ENCODE measurements at places on chromosomes 12 and 14.

DNA sequence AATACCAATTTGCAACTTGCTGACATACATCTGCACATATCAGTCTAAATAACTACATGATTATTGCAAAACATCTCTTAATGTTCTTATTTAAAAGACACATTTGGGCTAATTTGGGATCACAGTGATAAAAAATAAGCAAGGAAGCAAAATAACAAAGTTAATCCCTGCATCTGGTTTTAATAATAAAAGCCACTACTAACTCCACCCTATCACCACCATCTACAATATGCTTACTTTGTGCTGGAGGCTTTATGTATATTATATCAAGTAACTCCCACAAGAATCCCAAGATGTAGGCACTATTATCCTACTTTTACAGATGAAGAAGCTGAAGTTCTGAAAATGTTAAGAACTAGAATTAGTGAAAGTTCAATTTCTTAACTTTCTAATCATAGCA lies 45.7 kb downstream of the TAOK3 start:
- H3K4me1 ChIP-seq, result peaks cover 5% of the 10 kb centered on the region
- no peaks in the 10 kb centered on the region for H3K36me3 ChIP-seq
- H3K4me3 ChIP-seq, result no peak overlapping the region
- no peak overlapping the region for H3K27ac ChIP-seq
- H3K27me3 ChIP-seq, result no peaks in the 10 kb centered on the region

GRCh38 chr12:2320841-2321240 lies 268.1 kb downstream of the CACNA1C start:
- H3K27ac ChIP-seq, result no peak overlapping the region
- no peaks in the 10 kb centered on the region for H3K36me3 ChIP-seq

DNA sequence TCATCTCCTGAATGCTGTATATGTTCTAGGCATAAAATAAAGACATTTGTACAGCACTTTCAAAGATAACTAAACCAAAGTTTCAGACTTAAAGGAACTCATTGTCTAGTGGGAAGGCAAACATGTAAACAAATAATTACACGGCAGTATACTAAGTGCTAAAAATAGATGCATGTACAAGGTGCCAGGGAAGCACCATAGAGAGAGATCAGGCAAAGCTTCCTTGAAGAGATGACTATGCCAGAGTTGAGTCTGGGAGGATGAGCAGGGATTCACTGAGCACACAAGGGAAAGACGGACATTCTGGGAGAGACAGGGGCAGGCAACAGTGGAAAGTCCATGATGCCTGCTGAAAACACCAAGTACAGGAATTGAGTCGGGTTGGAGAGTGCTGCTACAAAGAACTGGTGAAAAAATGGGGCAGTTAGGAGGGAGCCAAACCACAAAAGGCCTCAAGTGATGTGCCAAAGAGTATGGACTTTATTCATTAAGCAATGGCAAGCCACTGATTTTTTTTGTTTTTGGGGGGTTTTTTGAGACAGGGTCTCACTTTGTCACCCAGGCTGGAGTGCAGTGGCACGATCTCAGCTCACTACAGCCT lies 26.8 kb downstream of the ANKS1B start:
- H3K27ac ChIP-seq, result no peak overlapping the region
- no peak for DNase-seq
- no peak overlapping the region for H3K4me3 ChIP-seq
- H3K27me3 ChIP-seq, result no peaks in the 10 kb centered on the region
- H3K36me3 ChIP-seq, result no peaks in the 10 kb centered on the region

DNA sequence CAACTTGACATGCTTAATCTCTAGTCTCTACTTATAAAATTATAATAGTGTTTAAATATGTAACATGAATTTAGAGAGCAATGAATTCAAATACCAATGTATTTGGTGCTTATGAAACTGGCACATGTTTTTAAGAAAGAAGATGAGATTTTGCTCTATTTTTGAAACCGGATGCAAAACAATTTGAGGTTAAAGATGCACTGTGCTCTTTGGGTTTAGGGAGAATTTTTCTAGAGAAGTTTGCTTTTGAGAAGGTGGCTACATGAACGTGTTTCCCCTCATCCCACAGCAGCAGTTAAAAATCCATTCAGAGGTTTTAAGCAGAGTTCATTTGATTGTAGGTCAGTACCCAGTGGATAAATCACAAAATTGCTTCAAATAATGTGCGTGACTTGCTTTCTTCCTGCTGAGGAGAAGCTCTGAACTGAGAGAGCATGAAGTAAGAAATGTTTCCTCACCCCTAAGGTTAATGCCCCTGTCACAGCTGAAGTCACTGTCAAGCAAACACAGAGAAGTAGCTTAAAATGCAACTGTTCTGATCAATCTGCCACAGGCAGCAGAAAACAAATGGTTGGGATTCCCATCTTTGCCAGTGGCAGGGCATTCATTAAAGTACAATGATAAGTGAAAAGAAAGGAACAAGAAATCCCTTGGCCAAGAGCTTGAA lies 241.9 kb upstream of the SYT1 start:
- DNase-seq, result no peak
- H3K4me1 ChIP-seq, result no peaks in the 10 kb centered on the region
- H3K27me3 ChIP-seq, result no peaks in the 10 kb centered on the region
- H3K4me3 ChIP-seq, result no peak overlapping the region
- no peak overlapping the region for H3K27ac ChIP-seq

DNA sequence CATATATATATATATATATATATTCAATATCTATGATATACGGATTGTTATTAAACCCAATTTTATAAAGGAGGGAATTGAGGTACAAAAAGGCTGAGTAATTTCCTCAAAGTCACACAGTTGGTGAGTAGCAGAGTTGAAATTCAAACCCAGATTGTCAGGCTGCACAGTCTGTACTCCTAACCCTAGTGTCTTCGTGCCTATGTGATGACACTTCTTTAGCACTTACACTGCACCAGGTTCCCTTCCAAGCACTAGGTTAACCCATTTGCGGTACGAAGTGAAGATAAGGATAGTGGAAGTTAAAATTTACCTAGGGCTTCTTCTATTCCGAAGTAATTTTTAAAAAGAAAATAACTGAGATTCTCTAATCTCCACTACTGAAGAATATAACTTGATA lies 125.1 kb upstream of the TSPAN8 start:
- no peak overlapping the region for H3K4me3 ChIP-seq
- H3K36me3 ChIP-seq, result no peaks in the 10 kb centered on the region
- no peaks in the 10 kb centered on the region for H3K27me3 ChIP-seq
- DNase-seq, result no peak
- no peaks in the 10 kb centered on the region for H3K4me1 ChIP-seq
- H3K27ac ChIP-seq, result no peak overlapping the region

DNA sequence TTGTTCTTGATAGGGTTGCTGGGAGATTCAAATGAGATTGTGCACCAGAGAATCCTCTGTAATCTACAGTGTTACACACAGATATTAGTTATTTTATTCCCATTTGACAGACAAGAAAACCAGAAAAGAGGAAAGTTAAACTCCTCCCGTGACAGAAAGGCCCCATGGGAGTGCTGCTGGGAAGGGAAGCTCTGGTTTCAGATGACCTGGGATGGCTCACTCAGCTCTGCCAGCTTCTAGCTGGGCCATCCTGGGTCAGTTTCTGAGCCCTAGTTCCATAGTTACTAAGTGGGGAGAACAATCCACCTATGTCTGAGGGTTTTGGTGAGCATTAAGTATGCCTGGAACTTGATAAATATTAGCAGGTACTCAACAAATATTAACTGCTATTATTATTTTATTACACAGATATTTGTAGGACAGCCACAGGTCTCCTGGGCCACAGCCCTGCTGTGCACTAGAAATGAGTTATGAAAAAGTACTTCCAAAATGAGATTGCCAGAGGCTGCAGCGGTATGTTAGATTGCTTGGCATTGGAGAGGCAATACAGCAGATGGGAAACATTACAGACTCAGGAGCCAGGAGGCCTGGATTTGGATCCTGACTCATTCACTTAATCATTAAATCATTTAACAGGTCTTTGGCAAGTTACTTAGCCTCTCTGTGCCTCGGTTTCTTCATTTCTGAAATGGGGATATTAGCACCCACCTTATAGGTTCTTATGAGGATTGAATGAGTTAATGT lies 47.1 kb upstream of the STON2 start:
- H3K27ac ChIP-seq, result no peak overlapping the region
- H3K27me3 ChIP-seq, result no peaks in the 10 kb centered on the region
- H3K36me3 ChIP-seq, result no peaks in the 10 kb centered on the region
- no peak overlapping the region for H3K4me3 ChIP-seq
- no peak for DNase-seq

- H3K27ac ChIP-seq, result no peak overlapping the region
- no peaks in the 10 kb centered on the region for H3K36me3 ChIP-seq
Observed at GRCh38 chr12:65817866-65818265, 6.4 kb upstream of the HMGA2 start.

DNA sequence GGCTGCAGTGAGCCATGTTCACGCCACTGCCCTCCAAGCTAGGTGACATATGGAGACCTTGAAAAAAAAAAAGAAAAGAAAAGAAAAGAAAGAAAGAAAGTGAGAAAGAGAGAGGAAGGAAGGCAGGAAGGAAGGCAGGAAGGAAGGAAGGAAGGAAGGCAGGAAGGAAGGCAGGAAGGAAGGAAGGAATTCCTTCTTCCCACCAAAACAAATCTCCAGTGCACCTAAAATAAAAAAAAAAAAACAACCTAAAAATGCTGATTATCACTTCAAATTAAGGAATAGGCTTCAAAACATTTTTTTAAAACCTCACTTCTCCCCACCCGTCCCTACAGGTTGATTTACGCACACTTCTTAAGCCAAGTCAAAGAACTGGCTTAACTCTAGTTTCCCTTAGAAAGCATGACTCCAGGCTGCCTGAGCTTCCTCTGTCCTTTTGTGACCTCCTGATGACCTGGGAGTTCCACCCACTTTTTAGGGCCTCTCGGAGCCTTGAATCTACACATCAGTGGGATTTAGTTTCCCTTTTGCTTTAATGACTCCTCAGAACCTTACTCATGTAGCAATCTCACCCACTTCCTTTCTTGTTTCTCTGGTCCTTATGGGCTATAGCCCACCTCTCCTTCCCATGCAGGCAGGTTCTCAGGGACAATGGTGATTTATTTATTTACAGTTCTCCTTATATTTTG lies 18.6 kb downstream of the DUSP6 start:
- no peak for DNase-seq
- no peak overlapping the region for H3K4me3 ChIP-seq
- H3K27me3 ChIP-seq, result no peaks in the 10 kb centered on the region

DNA sequence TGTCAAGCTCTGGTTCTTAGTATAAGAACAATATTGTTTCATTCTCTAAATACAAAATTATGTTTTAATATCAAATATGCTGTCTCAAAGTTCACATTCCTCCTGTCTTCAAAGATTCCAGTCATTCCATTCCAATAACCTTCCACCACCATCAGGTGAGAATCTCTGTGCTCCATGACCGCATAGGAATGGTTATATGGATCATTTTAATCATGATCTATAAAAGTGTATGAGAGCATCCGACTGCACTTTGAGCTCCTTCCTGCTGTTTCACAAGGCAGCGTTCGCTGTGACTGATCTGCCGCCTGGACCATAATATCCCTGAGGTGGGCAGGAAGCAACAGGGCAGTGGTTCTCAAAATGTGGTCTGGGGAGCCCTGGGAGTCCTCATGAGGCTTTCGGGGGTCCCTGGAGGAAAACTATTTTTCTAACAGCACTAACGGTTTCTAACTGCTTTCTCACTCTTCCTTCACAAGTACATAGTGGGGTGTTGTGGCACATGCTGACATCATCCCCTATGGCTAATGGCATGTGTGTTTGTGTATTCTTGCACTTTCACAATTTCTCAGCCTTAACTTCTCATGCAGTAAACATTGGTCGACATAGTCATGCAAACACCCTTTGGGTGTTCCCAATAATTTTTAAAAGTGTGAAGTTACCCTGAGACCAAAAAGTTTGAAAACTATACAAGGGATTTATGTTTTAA lies 137.4 kb downstream of the ANO2 start:
- H3K4me3 ChIP-seq, result no peak overlapping the region
- H3K4me1 ChIP-seq, result no peaks in the 10 kb centered on the region
- no peaks in the 10 kb centered on the region for H3K27me3 ChIP-seq
- no peak overlapping the region for H3K27ac ChIP-seq
- H3K36me3 ChIP-seq, result no peaks in the 10 kb centered on the region

GRCh38 chr12:26630546-26631027 lies 202.4 kb downstream of the ITPR2 start:
- no peaks in the 10 kb centered on the region for H3K27me3 ChIP-seq
- H3K27ac ChIP-seq, result no peak overlapping the region
- no peak overlapping the region for H3K4me3 ChIP-seq
- DNase-seq, result no peak

- no peak for DNase-seq
- no peaks in the 10 kb centered on the region for H3K27me3 ChIP-seq
- no peak overlapping the region for H3K27ac ChIP-seq
- H3K4me1 ChIP-seq, result no peaks in the 10 kb centered on the region
Observed at GRCh38 chr12:93061473-93062419, 132.7 kb upstream of the EEA1 start.

GRCh38 chr14:94441130-94441529 lies 11.5 kb downstream of the SERPINA11 start:
- no peak for DNase-seq
- no peak overlapping the region for H3K4me3 ChIP-seq
- H3K36me3 ChIP-seq, result no peaks in the 10 kb centered on the region
- H3K4me1 ChIP-seq, result no peaks in the 10 kb centered on the region
- H3K27ac ChIP-seq, result no peak overlapping the region

DNA sequence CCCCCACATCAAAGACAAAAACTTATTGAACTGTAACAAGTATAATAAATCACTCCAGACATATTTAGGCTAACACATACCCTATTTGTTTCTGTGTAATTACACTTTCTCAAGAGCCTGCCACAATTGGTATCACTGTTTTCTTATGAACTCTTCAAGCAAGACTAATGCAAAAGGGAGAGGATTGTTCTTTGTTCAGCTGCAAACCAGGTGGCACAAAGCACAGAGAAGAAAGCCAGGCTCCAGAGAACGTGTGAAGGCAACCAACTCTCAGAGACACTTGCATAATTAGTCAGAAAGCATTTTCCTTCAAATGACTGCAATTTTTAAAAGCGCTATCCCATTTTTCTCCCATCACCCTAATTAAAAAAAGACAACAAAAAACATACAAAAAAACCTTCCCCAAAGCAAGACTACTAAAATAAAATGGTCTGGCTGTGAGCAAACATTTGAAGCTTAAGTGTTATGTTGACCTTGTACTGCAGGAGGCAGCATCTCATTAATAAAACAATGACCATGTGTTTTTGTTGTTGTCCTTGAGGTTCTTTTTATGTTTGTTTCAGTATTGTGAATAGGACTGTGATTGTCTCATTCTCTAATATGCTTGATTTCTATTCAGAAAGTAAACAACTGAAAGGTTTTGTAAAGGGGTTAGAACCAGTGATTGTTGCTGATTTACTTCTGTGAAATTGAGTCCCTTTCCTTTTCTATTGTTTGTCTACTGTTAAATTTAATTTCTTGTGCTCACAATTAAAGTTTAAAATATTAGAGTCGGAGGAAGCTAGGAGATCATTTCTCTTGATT lies 452.7 kb upstream of the PDE3A start:
- no peaks in the 10 kb centered on the region for H3K36me3 ChIP-seq
- no peak overlapping the region for H3K4me3 ChIP-seq
- no peaks in the 10 kb centered on the region for H3K27me3 ChIP-seq
- H3K4me1 ChIP-seq, result no peaks in the 10 kb centered on the region
- no peak for DNase-seq

All from CD4-positive, alpha-beta memory T cell (primary cell).